ENCODE measurements at places on chromosomes 5 and 9. TPM values are rescaled to one million over a fixed set of nuclear protein-coding genes. Genes with fewer than 3 reads are reported as not detected.

TRIM32 gene
- 17.6 TPM for total RNA-seq

FOXI1 gene
- total RNA-seq = 3.8 TPM

CNTNAP3B gene
- 16.5 TPM for total RNA-seq

GPR150 gene
- total RNA-seq = not detected

CERT1 gene
- total RNA-seq = 50.7 TPM

RNF183 gene
- 3.1 TPM for total RNA-seq

ADRA1B gene
- total RNA-seq = 1.5 TPM

UBLCP1 gene
- total RNA-seq = 12.1 TPM

Data from metanephros (tissue), 2 donors.